Stimulated activated CD4-positive, alpha-beta T cell treated with anti-CD3 and anti-CD28 coated beads, Interleukin-4, amount 100 ng/mL, for 4 hours (primary cell): ENCODE measurements at places on chromosomes 2 and 18.

GRCh38 chr18:71951001-71951400 is 593.1 kb downstream of the CBLN2 start:
- DNase-seq, result no peak

- DNase-seq, result no peak
Measured at GRCh38 chr18:6775702-6776101, 46.2 kb downstream of the ARHGAP28 start.

GRCh38 chr2:225192869-225193268 is 150.6 kb upstream of the DOCK10 start:
- no peak for DNase-seq

- peak; percentile 84 for DNase-seq
Measured at GRCh38 chr2:219541611-219542180, 1.9 kb downstream of the CHPF start.

GRCh38 chr18:36711014-36711725 is 117.6 kb downstream of the TPGS2 start:
- DNase-seq, result no peak

- DNase-seq, result no peak
Measured at GRCh38 chr2:167534443-167534842, 646.2 kb downstream of the XIRP2 start.

- DNase-seq, result no peak
Measured at GRCh38 chr2:168189835-168190569, 57.4 kb downstream of the STK39 start.

DNA sequence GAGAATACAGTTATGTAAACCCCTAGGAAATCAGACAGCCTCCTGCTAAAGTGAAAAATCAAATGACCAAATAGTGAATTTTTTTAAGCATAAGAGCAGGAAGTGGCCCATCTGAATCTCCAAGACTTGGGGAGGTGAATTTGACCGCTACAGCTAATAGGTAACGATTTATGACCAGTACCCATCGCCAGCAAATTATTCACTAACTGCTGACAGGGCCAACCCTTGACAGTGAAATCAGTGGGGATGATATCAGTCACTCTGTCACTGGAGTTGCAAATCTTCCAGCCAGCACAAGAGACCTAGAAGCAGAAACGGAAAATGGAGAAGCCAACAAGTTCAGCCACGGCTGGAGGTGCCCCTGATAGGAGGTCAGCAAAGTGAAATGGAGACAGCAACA is 164.3 kb upstream of the PIK3C3 start:
- no peak for DNase-seq

- DNase-seq, result no peak
Measured at GRCh38 chr2:143398781-143399180, 269.6 kb downstream of the ARHGAP15 start.

DNA sequence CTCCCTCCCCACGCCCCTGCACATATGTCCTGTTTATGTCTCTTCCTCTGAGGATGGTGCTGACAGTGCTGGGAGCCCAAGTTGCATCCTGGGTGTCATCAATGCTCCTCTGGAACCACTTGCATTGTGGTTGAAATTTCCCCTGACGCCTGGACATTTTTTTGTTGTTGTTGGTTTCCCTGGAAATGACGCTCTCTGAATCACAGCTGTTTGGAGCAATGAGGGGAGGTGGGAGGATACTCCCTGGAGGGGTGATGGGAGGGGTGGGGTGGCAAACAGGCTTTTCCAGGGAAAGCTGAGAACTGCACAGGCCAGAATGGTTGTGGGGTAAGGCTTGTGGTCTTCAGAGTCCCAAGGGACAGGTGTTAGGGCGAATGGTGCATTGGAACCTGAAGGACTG is 29.6 kb downstream of the CELF4 start:
- no peak for DNase-seq

GRCh38 chr2:73776381-73776780 is 3.5 kb downstream of the DUSP11 start:
- DNase-seq, result no peak

GRCh38 chr2:27070653-27071276 is 689 bp downstream of the OST4 start:
- no peak for DNase-seq

DNA sequence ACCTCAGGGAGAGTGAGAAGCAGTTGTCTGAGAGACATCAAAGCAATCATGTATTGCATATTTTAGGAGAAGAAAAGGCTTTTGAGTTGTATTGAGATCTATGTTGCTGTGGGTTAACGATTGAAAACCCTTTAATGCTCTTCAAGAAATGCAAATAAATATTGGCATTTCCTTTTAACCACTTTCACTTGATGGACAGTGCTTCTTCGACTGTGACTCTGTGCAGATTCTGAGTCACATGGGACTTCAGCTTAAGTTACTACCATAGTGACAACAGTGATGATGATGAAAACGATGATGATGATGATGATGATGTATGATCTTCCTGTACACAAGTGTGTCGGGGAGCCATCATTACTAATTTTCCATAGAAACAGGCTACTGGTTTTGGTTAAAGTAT is 181.8 kb downstream of the AKAIN1 start:
- no peak for DNase-seq

- no peak for DNase-seq
Measured at GRCh38 chr2:70181363-70181956, 9.4 kb downstream of the C2orf42 start.

- DNase-seq, result no peak
Measured at GRCh38 chr2:240189686-240190085, 49.2 kb upstream of the OTOS start.

DNA sequence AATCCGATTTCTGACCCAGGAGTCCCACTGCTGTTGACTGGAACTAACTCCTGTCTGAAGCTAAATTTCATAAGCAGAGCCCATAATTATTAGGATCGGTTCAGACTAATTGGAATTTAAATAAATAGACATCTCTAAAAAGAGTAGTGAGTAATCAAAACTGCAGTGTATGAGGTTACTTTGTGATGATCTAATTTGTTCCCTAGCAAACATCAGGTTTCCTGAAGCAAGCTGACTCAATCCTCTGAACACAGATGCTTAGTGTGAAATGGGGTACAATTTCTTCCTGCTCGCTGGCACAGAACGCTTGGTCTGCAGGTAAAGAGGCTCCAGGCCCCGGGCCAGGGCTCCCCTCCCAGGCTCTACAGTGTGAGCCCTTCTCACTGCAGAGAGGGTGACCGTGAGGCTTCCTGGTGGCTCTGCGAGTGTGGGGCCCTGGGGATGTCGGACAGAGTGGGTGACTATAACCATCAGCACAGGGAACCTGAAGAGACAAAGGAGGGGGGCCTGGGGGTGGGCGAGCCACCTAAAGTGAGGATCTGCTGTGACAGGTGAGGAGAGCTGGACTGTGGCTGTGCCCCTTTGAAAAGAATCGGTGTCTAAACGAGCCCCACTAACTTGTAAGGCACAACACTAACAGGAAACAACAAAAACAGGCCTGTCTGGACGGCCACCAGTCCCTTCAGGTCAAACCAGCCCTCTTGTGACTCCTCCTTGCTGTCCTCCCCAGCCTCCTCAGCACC is 20.2 kb downstream of the CHST10 start:
- DNase-seq, result no peak

GRCh38 chr18:6509832-6510231 is 95.1 kb upstream of the L3MBTL4 start:
- no peak for DNase-seq

GRCh38 chr18:63603355-63603754 is 16.2 kb downstream of the SERPINB13 start:
- no peak for DNase-seq

- DNase-seq, result no peak
Measured at GRCh38 chr18:59910967-59911366, 11.2 kb downstream of the PMAIP1 start.

DNA sequence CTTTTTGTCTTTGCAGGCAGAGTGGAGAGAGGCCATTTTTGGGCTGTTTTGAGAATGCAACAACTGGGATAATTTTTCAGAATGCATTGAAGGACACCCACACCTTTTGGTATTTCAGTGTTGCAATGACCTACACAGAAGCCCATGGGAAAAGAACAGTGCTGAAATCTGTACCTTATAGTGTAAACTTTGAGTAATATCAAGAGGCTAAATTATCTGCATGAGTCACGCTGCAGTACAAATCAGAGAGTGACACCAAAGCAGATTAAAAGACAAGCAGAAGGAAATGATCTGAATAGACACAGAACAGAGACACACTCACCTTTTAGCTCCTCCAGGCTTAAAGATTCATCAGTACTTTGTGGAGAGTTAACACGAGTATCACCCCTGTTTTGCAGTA is 265.3 kb downstream of the PAX3 start:
- no peak for DNase-seq

DNA sequence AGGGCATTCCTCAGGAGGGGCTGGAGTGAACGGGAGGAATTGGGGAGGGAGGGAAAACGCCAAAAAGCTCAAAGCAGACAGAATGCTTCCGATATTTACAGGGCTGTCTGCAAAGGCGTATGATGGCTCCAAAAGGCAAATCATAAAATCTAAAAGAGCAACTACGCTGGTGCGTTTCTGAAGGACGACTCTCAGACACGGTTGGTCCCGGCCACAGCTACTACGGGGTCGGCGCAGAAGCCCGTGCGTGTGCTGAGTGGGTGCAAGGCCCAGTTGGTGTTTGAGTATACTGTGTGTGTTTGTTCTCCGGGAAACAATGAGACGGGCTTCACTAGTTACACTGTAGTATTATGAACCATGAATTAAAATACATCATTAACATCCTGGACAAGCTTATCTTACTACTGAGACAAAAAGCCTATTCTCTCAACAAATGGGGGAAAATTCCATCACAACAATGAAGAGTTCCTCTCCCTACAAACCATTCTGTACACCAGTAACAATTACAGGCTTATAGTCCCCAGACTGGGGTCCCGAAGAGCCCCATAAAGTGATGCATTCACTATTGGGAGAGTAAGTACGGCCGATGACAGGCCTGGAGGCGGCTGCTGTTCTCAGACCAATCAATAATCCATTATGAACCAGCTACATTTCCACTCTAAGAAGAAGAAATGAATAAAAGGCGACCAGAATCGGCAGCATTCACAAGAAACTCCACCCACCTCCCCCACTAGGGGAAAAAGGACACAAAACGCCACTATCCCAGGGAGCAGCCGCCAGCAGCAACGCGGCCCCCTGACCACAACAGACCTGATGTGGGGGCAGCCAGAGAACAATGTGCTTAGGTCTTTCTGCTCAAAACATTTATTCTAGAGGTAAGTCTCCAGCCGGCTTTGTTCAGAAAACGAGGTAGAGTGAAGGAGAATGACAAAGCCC is 43.4 kb downstream of the ZNF516 start:
- no peak for DNase-seq

GRCh38 chr2:216727346-216728122 is 32.2 kb upstream of the IGFBP5 start:
- no peak for DNase-seq

DNA sequence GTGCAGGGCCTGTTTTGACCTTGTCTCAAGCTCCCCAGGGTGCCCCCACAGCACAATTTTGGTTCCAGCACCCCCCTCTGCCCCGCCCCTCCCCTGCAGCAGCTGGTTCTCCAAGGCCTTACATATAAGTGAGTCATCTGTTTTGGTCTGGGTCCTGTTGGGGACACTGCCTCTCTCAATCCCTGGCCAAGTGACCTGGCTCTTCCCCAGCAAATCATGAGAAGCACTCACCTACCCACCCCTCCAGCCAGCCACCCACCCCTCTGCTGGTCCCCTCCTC is 90.5 kb downstream of the INHBB start:
- no peak for DNase-seq

DNA sequence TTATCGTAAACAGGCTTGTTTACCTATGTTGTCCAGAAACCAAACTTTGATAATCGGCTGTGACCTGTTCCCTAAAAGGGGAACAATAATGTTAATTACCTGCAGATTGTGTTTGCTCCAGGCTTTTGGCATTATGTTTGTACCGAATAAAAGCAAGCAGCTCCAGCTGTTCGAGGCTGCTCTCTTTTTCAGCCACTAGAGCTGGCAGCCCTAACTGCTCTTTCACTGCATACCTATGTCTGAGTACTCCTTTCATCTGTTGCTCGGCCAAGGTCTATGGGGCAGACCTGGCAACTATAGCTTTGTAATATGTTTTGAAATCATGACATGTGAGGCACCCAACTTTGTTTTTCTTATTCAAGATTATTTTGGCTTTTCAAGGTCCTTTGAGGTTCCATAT is 77.8 kb upstream of the EHBP1 start:
- no peak for DNase-seq

DNA sequence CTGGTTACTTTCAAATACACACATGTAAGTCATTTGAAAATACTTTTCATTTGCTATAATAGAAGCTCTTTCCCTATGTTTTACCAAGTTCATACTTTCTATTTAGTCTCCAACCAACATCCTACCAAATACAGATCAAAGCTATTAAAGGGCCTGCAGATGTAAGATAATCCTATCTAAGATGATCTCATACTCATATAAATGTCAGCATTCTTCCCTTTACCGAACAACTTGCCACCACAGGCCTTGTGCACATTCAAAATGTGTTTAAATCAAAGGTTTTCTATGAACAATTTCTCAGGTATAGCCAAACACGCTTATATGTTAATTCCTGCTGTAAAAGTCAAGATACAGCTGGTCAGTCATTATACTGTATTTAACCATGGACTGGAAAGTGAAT is 23.3 kb downstream of the KCTD18 start:
- no peak for DNase-seq

- DNase-seq, result no peak
Measured at GRCh38 chr2:190069936-190070696, 7.6 kb upstream of the MSTN start.

GRCh38 chr2:149648282-149649030 is 60.9 kb upstream of the MMADHC start:
- DNase-seq, result no peak

DNA sequence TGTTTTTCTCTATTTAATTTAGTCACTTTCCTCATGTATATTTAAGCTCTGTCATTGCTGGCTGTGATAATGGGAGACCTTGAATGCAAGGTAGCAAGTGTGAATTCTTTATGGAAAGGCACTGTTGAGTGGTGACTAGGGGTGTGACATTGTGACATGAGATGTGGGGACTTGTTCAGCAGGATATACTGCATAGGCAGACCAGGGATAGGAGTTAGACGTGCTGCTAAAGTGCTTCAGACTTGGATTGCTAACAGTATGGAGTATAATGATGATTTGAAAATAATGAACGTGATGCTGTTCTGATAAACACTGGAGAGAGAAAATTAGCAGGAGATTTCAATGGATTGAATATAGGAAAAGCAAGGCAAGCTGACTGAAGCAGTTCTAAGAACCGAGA is 135.1 kb downstream of the NCOA1 start:
- DNase-seq, result no peak

- no peak for DNase-seq
Measured at GRCh38 chr2:42868874-42869273, 76.5 kb upstream of the HAAO start.

GRCh38 chr2:184039493-184039892 is 558.8 kb upstream of the ZNF804A start:
- no peak for DNase-seq

- DNase-seq, result no peak
Measured at GRCh38 chr2:26704441-26704977, 12.0 kb downstream of the KCNK3 start.

DNA sequence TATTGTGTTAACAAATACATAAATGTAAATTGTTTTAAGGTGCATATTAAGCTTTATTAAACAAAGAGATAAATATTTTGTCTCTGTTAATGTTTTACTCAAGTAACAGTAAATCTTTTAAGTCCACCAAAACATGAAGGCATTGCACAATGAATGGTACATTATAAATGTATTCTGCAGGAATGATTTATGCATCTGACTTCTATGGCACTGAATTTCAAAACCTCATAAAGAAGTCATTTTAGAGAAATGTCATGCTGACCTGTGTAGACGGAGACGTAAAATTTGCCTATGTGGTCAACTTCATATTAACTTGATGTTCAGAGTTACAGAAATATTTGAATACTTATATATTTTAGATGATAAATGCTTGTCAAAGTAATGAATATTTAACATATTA is 194.7 kb downstream of the BABAM2 start:
- DNase-seq, result no peak
